Renal pelvis (tissue), 12 donors: ENCODE measurements at places on chromosomes 7 and 10. TPM values are rescaled to one million over a fixed set of nuclear protein-coding genes. Genes with fewer than 3 reads are reported as not detected.
A peak's percentile ranks its signal among the peaks of the same experiment; 100 is the strongest.

DNA sequence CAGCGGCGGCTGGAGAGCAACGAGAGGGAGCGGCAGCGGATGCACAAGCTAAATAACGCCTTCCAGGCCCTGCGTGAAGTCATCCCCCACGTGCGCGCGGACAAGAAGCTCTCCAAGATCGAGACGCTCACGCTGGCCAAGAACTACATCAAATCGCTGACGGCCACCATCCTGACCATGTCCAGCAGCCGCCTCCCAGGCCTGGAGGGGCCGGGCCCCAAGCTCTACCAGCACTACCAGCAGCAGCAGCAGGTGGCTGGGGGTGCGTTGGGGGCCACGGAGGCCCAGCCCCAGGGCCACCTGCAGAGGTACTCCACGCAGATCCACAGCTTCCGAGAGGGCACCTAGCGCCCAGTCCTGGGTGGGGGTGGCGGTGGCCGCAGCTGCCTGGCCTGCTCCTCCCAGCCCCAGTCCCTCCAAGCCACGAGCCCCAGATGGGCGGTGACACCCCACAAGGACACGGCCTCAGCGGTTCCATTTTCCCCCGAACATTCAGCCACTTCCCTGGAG, 1.3 kb downstream of the BHLHA15 start:
- no peak for DNase-seq

GRCh38 chr7:100346921-100347320, 11.0 kb upstream of the PILRB start:
- no peak for DNase-seq

- no peak for DNase-seq
Measured at GRCh38 chr10:52965509-52965908, 192.9 kb upstream of the MBL2 start.

DNA sequence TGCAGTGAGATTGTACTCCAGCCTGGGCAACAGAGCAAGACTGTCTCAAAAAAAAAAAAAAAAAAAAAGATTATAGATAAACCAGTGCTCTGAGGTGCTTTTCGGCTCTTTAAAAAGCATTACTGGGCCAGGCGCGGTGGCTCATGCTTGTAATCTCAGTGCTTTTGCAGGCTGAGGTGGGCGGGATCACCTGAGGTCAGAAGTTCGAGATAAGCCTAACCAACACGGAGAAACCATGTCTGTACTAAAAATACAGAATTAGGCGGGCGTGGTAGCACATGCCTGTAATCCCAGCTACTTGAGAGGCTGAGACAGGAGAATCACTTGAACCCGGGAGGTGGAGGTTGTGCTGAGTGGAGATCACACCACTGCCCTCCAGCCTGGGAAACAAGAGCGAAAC, 6.6 kb upstream of the HNRNPF start:
- no peak for DNase-seq

GRCh38 chr7:98165827-98166667, 45.2 kb upstream of the BHLHA15 start:
- DNase-seq, result peak; percentile 19

- DNase-seq, result no peak
Measured at GRCh38 chr10:70096705-70097420, 35.8 kb downstream of the AIFM2 start.

DNA sequence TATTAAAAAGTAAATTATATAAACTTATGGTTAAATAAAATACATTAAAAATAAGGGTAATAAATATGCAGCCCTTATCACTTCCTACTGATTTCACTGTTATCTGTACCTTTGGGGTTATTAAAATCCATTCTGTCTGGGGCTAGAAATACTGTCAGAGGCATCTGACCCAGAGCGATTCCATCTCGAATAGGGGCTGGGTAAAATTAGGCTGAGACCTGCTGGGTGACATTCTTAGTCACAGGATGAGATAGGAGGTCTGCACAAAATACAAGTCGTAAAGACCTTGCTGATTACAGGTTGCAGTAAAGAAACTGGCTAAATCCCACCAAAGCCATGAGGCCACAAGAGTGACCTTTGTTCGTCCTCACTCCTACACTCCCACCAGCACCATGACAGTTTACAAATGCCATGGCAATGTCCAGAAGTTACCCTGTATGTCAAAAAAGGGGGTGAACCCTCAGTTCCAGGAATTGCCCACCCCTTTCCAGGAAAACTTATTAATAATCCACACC, 77.6 kb downstream of the COBL start:
- no peak for DNase-seq

GRCh38 chr7:28280516-28280915, 99.9 kb upstream of the JAZF1 start:
- no peak for DNase-seq

GRCh38 chr10:6208799-6209235, 6.1 kb downstream of the PFKFB3 start:
- no peak for DNase-seq

DNA sequence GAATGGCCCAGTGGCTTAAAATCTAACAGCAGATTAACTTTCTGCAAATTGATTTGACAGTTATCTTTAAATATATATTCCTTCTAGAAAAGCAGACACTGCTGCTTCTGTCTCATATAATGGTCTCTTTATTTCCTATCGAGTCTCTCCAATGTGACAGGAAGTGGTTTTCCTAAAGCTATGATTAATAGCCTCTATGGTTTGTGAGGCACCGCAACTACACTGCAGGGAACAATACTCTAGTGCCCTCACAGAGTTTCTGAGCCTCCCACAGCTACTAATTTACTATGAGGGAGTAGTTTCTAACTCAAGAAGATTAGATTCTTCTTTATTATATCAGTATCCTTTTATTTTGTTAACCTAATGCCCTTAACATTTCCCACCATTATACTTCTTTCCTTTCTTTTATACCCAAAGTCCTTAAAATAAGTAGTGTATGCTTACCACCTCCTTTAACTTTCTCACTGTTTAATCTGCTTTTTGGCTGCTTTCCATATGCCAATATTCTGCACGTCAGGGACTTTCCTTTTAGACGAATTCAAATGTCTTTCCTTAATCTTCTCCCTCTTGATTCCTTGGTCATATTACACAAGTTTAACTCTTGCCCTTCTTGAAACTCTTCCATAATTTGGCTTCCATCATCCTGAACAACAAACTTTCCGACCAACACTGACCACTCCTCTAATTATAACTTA, 23.8 kb upstream of the AHR start:
- no peak for DNase-seq

- DNase-seq, result no peak
Measured at GRCh38 chr7:152596824-152597223, 79.1 kb downstream of the XRCC2 start.

DNA sequence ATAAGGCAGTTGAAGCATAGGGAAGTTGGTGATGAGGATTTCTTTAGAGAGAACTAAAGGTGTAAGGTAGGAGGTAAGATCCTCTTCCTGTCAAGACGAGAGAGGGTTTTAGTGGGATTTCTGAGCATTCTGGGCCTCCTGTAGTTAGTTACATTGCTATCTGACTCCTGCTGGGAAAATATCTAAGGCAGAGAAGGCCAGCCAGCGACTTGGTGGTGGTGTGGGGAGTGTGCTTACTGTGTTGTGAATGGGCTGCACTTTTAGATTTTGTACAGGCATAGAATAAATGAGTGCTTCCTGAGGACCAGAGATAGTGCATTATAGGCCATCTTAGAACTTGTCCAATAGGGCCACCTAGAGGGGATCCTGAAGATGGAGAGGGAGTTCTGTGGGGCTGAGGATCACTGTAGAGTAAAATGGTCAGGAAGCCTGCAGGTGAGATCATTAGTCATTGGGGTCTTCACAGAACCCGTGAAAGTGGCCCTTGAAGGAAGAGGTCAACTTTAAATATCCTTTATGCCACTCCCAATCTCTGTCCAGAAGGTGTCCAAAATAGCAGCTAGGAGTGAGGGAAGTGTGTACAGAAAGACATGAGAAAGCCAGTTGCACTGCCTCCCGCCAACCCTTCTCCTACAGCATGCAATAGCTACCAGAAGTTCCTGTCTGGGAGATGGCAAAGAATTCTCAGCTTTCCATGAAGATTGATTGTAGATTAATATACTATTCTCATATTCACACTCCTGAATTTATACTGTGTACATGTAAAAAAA, 266.6 kb downstream of the POLR1F start:
- DNase-seq, result peak; percentile 4

PAX4 gene
- not detected for polyA plus RNA-seq

GLI3 gene
- polyA plus RNA-seq, result 16.8 TPM

NUTM2E gene
- polyA plus RNA-seq, result 0.81 TPM

GHRHR gene
- 0.50 TPM for polyA plus RNA-seq

FAM24B gene
- polyA plus RNA-seq, result 5.8 TPM

FZD1 gene
- polyA plus RNA-seq, result 57.5 TPM

LFNG gene
- polyA plus RNA-seq, result 40.2 TPM

UTF1 gene
- polyA plus RNA-seq, result 0.11 TPM

PTPRE gene
- 6.9 TPM for polyA plus RNA-seq
